Amygdala (tissue), 56 donors: ENCODE measurements at places on chromosomes 13 and 19.

DNA sequence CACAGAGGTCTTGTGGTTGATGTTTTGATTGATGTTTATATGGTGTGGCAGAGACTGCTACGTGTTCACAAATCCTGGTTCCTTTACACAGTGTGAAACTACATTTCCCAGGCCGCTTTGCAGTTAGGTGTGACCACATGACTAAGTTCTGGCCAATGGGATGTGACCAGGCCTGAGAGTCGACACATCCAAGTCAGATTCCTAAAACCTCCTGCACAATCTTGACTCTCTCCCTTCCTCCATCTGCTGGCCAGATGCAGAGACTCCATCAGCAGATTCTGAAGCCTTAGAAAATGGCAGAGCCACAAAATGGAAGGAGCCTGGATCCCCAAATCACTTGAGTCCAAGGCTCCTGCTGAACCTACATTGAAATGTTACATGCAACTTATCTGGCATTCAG lies 12.6 kb downstream of the CD37 start:
- DNase-seq: no peak

GRCh38 chr13:67505376-67505775 lies 275.2 kb upstream of the PCDH9 start:
- DNase-seq: no peak

GRCh38 chr13:87925006-87925405 lies 253.8 kb downstream of the SLITRK5 start:
- no peak for DNase-seq

- no peak for DNase-seq
Observed at GRCh38 chr19:35845215-35846037, 6.9 kb downstream of the NPHS1 start.

DNA sequence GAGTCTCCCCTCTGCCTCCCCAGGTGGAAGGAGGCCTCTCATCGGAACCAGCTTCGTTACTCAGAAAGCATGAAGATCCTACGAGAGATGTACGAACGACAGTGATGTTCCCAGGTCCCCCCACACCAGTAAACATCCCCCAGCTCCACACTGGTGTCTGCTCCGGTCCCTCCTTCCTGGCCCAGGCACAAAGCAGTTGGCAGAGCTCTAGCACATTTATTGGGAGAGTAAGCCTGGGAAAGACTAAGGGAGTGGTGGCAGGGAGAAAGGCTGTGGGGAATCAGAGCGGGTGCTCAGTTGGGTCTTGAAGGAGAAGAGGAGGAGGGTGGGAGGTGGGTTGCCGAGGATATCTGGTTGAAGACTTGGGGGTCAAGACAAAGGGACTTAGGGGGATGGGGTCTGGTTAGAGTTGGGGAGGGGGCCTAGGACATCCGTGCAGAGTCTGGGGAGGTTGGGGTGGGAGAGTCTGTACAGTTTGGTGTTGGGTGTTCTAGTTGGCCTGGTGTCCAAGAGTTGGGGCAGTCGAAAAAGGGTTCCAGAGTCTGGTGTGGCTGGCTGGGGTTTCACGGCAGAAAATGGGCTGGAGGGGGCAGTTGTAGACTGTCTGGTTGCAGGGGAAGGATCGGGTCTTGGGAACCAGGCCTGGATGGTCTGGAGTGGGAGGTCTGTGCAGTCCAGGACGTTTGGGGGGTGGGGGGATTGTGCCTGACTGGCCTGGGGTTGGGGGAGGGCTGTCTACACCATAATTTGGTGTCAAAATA lies 2.3 kb downstream of the HSPB6 start:
- DNase-seq: no peak

GRCh38 chr19:4781801-4782200 lies 9.7 kb upstream of the FEM1A start:
- DNase-seq: no peak

- DNase-seq: no peak
Observed at GRCh38 chr19:39444598-39445195, 685 bp upstream of the SUPT5H start.

DNA sequence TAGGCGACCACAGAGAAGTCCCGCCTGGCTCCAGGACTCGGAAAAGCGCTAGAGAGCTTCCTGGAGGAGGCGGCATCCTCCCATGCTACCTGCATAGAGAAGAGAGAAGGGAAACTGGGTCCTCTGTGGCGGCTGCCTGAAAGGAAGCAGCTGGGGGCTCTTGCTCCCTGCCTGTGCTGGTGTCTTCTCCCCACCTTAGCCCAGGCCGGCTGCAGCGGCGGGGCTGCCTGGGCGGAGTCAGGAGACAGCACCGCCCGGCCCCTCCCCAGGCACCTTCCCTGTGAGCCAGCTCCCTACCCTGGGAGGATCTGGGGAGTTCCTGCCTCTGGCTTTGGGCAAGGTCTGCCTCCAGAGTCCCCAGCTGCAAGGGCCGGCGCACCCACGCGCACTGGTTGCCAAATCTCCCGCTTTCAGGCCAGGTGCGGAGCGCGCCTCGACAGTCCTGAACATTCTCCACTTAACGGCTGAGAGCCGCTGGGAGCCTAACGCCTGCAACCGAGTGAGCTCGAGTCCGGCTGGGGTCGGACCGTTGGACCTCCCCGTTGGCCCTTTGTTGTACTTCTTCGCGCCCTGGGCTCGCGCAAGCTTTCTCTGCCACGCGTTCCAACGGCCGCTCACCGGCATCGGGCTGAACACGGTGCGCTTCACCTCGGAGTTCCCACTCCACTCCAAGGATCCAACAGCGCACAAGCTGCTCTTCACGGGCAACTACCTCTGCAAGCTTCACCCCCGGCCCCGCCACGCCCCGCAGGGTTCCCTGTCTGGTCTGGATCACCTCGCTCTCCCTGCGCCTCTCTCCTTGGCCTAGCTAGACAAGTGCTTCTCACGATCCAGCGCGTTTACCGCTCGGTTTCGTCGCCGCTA lies 21.8 kb upstream of the ZNF30 start:
- no peak for DNase-seq

DNA sequence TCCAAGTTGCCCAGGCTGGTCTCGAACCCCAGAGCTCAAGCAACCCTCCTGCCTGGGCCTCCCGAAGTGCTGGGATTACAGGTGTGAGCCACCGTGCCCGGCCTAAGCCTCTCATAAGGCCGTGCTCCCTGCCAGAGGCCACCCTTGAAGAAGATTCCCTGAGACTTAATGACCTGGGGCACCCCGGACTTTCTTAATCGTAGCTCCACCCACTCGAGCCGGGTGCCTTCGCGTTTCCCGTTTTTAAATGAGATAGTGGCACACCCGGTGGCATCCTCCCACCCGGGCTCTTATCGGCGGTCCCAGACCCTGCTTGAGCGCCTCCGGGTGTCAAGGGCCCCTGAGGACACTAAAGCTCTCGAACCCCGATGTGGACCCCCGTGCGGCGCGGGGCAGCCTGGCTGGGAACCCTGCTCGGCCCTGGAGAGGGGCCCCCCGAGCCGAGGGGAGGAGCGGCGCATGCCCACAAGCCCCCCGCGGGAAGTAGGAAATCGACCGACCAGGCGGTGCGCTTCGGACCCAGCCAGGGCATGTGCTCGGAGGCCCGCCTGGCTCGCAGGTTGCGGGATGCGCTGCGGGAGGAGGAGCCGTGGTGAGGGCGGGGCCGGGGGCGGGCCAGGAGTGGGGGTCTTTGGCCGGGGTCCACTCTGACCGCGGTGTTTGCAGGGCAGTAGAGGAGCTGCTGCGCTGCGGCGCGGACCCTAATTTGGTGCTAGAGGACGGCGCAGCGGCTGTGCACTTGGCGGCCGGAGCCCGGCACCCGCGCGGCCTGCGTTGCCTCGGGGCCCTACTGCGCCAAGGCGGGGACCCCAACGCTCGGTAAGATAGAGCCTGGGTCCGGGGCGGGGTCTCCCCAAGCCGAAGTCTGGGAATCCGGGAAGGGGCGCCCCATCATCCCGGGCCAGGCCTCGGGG lies at the start of gene ANKLE1:
Gene ANKLE1 (plus strand): TSS at position 511 of the 914 bp plus-strand sequence. CDS start 20 bp downstream, at position 531.
- no peak for DNase-seq

GRCh38 chr13:90717451-90717936 lies 630.0 kb upstream of the MIR17HG start:
- no peak for DNase-seq

DNA sequence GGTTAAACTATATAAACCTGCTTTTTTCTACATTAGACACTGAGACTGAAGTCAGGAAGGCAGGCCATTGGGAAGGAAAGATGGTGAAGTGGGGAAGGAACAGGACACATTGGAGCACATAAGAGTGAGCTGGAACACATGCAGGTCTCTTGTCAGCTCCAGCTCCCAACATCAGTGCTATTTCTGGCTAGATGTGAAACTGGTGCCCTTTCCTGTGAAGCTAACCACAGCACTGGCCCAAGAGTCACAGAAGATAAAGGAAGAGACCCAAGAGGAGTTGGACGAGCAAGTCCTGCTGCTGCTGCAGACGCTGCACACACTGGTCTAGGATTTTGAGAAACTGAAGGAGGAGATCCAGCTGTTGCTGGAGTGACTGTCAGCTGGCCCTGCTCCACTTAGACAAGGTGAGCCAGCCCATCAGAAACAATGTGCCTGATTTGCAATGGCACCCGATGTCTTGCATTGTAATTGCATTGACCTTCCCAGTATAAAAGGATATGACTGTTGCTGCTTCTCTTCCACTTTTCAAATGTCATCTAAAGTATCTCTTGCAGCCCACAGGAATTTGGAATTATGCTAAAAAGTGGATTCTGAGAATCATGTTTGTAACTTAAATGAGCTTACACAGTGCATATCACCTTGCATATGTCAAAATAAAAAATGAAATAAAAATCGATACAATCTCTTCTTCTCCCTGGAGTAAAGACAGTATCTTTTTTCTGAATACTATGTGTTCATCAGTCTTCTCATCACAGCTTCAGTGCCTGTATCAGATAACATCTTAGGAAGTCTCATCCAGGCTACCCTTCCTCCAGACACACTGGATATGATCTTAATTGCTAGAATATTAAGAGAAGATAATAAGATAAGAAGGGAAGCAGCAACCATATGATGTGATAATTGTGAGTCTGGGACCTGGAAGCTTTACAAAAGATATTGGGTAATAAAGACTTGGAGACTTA lies 230.7 kb upstream of the SPRY2 start:
- no peak for DNase-seq

DNA sequence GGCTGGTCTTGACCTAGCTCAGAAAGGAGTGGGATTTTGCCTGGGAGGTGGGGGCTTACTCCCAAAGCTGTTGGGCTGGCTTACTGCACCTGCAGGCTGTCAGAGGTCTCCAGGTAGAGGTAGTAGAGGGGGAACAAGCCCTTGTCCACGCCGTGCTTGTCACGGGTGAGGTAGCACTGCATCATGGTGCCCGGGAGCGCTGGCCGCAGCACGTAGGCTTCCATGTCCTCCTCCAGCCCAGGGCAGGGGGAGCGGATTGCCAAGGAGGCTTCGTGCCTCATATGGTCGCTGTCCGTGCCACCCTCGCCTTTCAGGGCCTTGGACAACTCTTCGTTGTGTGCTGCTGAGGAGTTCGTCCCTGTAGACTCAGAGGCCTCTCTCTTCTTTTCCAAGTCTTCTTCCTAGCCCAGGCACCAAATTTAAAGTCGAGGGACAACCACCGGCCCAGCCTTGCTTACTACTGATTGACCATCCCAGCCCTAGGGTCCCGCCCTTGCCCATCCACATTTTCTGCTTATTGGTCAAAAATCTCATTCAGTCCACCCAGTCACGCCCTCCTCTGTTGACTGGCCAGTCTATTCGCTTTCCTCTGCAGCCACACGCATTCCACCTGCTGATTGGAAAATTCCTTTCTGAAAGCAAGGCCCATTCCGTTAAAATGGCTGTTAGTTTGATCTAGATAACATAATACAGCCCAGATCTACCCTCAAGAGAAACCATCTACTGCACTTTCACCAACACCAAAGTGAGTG lies 10.5 kb downstream of the TULP2 start:
- no peak for DNase-seq

DNA sequence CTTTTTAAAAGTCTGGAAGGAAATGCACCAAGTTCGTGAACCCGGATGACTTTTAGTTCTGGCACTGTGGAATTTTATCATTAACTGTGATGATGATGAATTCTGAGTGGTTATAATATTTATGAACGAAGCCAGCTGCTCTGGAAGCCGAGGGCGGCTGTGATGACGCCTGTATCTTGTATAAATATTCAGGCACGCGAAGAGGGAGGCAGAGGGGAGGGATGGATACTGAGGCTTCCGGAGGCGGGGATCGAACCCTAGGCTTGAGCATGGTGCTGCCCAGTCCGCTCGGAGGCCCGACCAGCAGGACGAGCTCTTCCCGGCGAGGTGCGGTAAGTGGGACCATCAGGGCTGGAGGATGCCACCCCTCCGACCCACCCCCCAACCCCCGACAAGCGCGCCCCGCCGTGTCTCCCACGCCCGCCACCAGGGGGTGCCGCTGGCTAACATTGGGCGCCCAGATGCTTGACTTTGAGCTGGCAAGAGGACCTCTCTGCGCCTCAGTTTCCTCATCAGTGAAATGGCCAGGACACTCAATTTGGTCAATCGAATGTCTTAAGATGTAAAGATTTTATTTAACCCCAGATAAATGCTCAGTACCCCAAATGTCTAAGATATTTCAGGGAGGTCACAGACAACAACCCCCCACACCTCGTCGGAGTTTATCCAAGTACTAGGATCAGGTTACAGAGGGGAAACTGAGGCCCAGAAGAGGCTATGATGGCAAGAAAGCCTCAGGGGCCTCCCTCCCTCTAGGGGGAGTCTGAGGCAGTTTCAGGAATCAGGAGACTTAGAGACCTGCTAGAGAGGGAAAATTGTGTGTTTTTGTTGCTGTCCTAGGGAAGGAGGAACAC lies 4.5 kb upstream of the RAB3A start:
- DNase-seq: no peak

DNA sequence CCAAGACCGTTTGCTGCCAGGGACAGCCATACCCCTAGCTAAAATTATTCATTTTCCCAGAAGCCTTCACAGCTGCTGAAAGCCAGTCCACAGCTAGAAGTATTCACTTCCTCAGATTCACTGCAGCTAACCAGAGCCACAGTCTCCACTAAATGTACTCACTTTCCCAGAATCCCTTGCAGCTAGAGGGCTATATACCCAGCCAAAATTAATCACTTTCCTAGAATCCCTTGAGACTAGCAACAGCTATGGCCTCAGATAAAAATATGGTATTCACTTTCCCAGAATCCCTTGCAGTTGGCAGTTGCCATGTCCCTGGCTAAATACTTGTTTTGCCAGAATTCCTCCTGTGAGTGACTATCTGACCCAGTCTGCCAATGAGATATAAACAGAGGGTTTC lies 13.8 kb upstream of the MEIS3 start:
- DNase-seq: no peak

DNA sequence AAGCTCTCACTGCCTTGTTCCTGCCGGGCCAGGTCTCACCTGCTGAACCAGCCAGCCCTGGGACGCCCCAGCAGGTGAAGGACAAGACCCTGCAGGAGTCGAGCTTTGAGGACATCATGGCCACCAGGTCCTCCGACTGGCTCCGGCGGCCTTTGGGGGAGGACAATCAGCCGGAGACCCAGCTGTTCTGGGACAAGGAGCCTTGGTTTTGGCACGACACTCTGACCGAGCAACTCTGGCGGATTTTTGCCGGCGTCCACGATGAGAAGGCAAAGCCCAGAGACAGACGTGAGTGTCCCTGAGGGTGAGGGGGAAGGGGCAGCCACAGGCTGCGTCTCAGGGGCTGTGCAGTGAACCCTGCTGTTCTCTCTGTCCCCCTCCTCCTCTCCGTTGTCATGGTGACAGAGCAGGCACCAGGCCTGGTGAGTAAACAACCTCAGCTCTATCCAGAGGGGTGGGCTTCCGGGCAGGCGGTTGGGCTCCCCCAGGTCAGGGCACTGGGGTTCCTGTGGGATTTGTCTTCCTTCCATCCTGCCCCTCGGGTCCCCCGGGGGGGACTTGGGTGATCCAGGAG lies 9.7 kb downstream of the TLE6 start:
- no peak for DNase-seq

GRCh38 chr13:45737571-45738017 lies 35.5 kb downstream of the CBY2 start:
- DNase-seq: no peak
